ENCODE measurements at places on chromosomes 12 and 14. TPM values are rescaled to one million over a fixed set of nuclear protein-coding genes. Genes with fewer than 3 reads are reported as not detected.

Gene TSHR
- 4.9 TPM for total RNA-seq

Gene RNF212B
- not detected for total RNA-seq

Gene IFNG-AS1
- total RNA-seq = 36.8 TPM

Gene FOXN4
- total RNA-seq = 5.1 TPM

Gene HOXC10
- total RNA-seq = not detected

Gene FAM177A1
- total RNA-seq = 32.5 TPM

Gene PDE3A
- not detected for total RNA-seq

Gene DIO2
- not detected for total RNA-seq

Gene SLC5A8
- not detected for total RNA-seq

Gene NOS1
- not detected for total RNA-seq

Gene HOXC13
- not detected for total RNA-seq

Gene LRP1-AS
- total RNA-seq = not detected

Gene SCN8A
- 3.5 TPM for total RNA-seq

Gene SLC17A8
- not detected for total RNA-seq

Gene CRACR2A
- total RNA-seq = 31.1 TPM

Gene PRKCH
- total RNA-seq = 2.3 TPM

Gene LIN7A
- total RNA-seq = 0.61 TPM

Gene GLIPR1L1
- total RNA-seq = not detected

Gene FAM181A
- total RNA-seq = not detected

Gene CHST11
- total RNA-seq = 16.8 TPM

Gene SIX4
- 2.4 TPM for total RNA-seq

Gene JDP2
- total RNA-seq = 45.7 TPM

Gene VASH1
- total RNA-seq = not detected

Gene WNT1
- not detected for total RNA-seq

Gene SPTLC2
- total RNA-seq = 45.1 TPM
